ENCODE measurements at places on chromosomes 4 and X. TPM values are rescaled to one million over a fixed set of nuclear protein-coding genes. Genes with fewer than 3 reads are reported as not detected.

GRCh38 chr4:141713771-141714445 is 77.5 kb downstream of the IL15 start:
- DNase-seq, result no peak

DNA sequence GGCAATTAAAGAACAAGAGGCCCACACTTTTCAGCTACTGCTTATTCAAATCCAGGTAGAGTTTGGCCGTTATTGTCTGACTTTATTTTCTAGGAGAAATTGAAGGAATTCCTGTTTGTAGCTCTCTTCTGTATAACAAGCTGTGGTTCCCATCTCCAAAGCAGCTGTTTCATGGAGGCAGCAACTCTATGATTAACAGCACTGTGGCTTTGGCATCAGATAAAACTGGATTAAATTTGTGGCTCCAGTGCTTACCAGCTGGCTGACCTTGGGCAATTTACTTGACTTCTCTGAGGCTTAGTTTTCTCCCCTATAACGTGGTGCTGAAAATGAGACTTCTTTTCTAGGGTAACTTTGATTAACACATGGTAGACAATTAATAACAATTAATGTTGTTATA is 28.1 kb downstream of the SLC30A9 start:
- DNase-seq, result no peak

- DNase-seq, result no peak
Observed at GRCh38 chr4:29278585-29278984, 1441.6 kb upstream of the PCDH7 start.

The GPRASP1 gene
- total RNA-seq, result 11.2 TPM

- DNase-seq, result no peak
Observed at GRCh38 chr4:8872402-8873291, 1.0 kb upstream of the HMX1 start.

DNA sequence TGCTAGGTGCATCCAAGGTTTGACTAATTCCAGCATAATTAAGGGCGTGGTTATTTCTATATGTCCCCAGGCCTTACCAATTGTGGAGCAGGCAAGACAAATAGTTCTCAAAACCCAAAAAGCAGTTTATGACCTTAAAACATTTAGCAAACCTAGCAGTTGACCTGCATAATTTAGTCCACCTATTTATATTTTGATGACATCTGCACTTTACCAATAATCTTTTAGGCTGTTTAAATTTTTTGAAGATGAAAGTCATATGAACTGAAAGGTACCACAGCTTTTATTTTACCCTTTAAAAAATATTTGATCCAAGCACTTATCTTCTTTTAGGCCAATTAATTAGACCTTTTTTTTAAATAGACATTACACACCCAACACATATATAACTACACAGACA is 9.8 kb upstream of the ASIC5 start:
- no peak for DNase-seq

- no peak for DNase-seq
Observed at GRCh38 chrX:66038115-66038514, 1.8 kb downstream of the VSIG4 start.

GRCh38 chrX:10930151-10930550 is 181.0 kb upstream of the HCCS start:
- no peak for DNase-seq

The HELT gene
- 1.5 TPM for total RNA-seq

GRCh38 chr4:183610613-183611012 is 48.4 kb downstream of the RWDD4 start:
- DNase-seq, result no peak

GRCh38 chrX:71106427-71106826 is at the start of gene CXorf65:
Gene CXorf65 (minus strand): TSS chrX:71106740. CDS start chrX:71106556, 184 bp downstream.
- no peak for DNase-seq

- no peak for DNase-seq
Observed at GRCh38 chr4:16627999-16628398, 270.4 kb downstream of the LDB2 start.

DNA sequence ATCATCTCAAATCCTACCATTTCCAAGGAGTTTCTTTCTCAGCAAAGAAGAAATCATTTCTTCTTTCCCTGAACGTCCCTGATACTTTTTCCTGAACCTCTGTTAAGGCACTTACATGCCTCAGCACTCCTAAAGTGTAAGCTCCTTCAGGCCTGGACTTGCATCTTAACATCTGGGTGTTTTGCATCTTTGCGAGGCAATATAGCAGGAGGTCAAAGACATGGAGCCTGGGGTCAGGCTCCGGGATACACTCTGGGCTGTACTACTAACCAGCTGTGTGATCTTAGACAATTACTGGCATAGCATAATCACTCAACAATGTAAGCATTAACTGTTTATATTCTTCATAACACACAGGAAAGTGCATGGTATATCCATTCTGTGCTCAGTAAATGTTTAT is 275.5 kb upstream of the BOD1L1 start:
- DNase-seq, result no peak

DNA sequence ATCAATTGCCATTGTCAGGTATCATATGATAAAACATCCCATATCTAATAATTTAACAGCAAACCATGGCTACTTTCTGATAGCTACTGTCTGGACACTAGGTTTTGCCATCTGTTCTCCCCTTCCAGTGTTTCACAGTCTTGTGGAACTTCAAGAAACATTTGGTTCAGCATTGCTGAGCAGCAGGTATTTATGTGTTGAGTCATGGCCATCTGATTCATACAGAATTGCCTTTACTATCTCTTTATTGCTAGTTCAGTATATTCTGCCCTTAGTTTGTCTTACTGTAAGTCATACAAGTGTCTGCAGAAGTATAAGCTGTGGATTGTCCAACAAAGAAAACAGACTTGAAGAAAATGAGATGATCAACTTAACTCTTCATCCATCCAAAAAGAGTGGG is 7.0 kb downstream of the NPY5R start:
- no peak for DNase-seq

- no peak for DNase-seq
Observed at GRCh38 chr4:95080969-95081368, 323.2 kb downstream of the BMPR1B start.

The TCEAL7 gene
- 1.7 TPM for total RNA-seq

The HSD17B11 gene
- 24.9 TPM for total RNA-seq

DNA sequence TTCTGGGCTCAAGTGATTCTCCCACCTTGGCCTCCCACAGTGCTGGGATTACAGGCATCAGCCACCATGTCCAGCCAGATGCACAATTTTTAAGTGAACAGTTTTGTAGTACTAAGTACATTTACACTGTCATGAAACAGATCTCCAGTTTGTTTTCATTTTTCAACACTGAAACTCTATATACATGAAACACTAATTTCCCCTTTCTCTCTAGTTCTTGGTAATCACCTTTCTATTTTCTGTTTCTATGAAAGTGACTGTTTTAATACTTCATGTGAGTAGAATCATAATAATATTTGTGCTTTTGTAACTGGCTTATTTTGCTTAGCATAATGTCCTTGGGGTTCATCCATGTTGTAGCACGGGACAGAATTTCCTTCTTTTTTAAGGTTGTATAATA is 237.4 kb downstream of the CAMK2D start:
- DNase-seq, result no peak

The FMR1NB gene
- not detected for total RNA-seq

The RS1 gene
- not detected for total RNA-seq

DNA sequence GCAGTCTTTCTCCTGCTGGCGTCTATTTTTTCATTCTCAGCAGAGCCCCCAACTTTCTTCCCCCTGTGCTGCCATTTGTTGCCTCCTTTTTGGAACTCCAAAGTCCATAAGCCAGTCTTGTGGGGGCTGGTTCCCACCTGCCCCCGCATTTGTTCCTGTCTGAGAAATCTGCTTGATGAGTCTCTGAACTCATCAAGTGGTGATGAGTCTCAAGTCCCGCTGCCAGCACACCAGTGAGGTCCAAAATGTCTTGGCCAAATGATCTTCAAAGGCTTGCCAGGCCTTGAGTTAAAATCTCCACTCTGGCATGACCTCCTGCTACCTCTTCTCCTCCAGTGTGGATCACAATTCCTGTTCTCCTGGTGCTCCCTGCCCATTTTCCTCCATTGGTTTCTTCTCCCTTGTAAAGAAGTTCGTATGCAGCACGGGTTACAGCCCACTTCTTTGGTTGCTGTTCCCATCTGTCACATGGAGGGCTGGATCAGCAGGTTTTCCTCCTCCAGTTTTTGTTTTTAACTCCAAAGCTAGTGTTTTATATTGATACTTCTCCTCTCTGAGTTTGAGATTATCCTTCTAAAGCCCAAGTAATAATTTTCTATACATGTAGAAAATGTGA is 72.7 kb upstream of the LIMCH1 start:
- DNase-seq, result no peak

All from suprapubic skin (tissue), 4 donors.